ENCODE measurements at places on chromosomes 12 and 14.

GRCh38 chr12:114710151-114710550, 26.2 kb upstream of the TBX3 start:
- DNase-seq = no peak

- DNase-seq = no peak
These were observed 4.7 kb downstream of the LRP1-AS start for GRCh38 chr12:57142727-57143126.

DNA sequence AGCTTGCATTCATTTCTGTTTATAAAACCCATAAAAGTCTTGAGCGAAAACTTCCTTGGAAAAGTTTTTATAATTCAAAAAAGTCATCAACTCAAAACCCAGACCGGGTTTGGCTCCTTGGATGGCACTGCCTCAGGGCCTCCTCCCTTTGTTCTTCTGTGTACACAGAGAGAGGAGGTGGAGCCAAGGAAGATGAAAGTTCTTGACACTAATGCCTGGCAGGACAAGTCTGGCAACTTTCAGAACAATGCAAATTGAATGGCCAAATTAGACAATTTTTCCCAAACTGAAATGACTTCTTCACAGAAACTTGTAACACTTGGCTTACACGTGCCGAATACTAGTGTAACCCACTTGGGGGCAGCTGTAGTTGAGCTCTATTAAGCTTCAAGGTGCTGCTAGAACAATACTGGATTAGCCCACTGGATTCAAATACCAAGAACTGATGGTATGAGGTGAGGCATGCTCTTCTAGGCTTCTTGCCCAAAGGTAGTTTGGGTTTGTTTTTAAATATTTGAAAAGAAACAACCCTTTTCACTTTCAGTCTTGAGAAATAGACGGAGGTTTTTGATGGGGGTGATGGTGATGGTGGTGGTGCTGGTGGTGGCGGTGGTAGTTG, 86.6 kb upstream of the FRMD6 start:
- DNase-seq = no peak

DNA sequence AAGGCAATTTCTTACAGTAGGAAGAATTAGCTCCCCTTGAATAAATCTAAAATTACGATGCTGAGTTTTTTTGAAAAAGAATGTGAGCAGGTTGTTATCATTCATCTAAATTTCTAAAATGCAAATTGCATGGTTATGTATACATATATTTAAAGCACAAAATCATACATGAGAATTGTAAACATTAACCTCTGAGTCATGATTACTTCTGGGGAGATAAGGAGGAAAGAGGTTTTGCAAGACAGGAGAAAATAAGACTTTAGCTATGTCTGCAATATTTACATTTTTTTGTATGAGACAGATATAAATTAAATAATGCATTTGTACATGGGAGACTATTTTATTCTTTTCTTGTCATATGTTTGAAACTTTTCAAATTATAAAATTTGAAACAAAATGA, 72.2 kb downstream of the TSPAN8 start:
- DNase-seq = no peak

DNA sequence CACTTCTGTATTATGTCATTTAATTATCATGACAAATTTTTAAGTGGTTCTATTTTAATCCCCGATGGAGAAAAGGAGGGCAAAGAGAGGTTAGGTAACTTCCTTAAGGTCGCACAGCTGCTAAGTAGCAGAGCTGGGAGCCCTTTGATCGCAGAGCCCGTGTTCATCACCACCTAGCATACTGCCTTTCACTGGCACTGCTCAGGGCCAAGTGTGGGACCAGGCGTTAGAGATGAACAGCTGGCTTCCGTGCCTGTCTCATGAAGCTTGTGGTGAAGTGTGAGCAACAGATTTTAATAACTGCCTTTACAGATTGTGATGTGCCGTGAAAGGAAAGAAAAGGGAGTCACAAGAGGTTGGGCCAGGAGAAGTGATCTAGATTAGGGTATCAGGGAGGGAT, 273.6 kb downstream of the AKAP6 start:
- no peak for DNase-seq

DNA sequence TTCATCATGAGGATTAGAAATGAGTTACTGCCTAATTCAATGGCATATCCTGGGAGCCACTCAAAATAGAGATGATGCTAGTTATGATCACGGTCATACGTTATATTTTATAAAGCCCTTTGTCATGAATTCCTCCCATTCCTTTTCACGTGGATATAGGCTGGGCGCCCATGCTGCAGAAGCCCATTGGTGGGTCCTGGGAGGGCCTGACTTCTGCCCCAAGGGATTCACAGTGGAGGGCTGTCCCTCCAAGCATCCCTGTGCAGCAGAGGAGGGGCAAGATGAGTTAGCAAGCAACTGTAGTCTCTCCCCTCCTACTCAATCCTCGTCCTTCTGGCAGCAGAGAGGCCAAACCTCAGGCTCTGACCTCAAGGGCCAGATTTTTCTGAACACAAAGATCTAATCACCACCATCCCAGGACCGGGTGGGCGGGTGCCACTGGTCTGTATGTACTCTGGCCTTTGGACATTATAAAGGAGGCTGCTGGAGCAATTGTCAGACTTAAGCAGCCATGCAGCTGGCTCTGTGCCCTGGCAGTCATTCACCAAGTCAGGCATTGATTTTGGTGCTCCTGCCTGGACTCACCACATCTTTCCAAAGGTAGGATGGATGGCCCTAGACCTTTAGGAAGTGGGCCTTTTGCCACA, 8.6 kb downstream of the GLTP start:
- DNase-seq = no peak
